ENCODE measurements at places on chromosomes 4 and X. TPM values are rescaled to one million over a fixed set of nuclear protein-coding genes. Genes with fewer than 3 reads are reported as not detected.

DNA sequence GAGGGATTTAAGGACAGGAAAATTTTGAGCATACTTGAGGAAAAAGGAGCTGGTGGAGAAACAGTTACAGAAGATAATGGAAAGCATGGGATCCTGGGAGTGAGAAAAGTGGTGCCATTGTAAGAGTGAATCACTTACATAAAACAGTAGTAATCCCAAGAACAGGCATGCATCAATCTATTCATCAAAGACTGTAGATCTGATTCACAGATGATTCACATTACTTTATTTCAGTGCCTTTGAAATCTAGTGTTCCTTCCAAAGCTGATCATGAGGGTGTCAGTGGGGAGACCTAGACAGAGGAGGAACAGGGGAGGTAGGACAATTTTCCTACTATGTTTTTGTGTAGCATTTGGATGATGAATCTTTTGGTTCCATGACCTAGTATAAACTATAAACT lies 102.7 kb downstream of the TAB3 start:
- no peaks in the 10 kb centered on the region for H3K27me3 ChIP-seq
- H3K27ac ChIP-seq = no peak overlapping the region
- H3K4me1 ChIP-seq = no peaks in the 10 kb centered on the region
- DNase-seq = no peak
- H3K4me3 ChIP-seq = no peak overlapping the region
- H3K36me3 ChIP-seq = no peaks in the 10 kb centered on the region

- peak overlapping the region; percentile 82 for H3K27ac ChIP-seq
- no peaks in the 10 kb centered on the region for H3K4me1 ChIP-seq
- H3K27me3 ChIP-seq = no peaks in the 10 kb centered on the region
- DNase-seq = no peak
Observed at GRCh38 chrX:94361241-94361640, 687.2 kb downstream of the FAM133A start.

DNA sequence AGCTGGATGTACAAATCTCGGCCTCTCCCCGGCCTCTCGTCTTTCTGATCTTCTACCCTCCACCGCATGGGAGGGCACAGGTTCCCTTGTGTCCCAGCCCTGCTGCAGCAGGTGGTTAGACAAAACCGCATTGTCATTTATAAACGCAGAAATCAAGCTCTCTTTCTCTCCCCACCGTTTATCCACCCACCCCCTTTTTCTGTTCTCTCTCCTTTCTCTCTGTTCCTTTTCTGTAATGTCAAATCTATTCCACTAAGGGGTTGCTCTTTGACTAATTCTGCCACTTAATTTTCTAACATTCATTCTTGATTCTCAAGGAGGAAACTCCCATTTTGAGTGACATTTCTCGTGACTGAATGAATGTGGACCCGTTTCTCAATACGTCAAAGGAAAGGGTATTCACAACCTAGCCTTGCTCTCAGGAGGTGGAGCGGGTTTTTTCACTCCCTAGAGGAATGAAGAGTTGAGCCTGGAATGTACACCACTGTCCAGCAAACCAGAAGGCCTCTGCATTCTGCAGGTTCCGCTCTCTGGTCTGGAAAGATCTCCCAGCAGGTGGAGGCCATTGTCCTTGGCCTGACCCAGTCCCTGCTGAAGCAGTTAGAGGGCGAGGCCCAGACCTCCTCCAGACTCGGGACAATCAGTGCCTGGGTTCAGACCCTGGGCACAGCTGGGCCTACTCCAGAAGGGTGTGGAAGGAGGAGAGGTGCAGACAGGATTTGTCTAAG lies 70.9 kb upstream of the ENPP6 start:
- no peaks in the 10 kb centered on the region for H3K27me3 ChIP-seq
- peak overlapping the region; percentile 76 for H3K4me3 ChIP-seq
- peak overlapping the region; percentile 93 for H3K27ac ChIP-seq
- no peak for DNase-seq
- H3K36me3 ChIP-seq = no peaks in the 10 kb centered on the region

DNA sequence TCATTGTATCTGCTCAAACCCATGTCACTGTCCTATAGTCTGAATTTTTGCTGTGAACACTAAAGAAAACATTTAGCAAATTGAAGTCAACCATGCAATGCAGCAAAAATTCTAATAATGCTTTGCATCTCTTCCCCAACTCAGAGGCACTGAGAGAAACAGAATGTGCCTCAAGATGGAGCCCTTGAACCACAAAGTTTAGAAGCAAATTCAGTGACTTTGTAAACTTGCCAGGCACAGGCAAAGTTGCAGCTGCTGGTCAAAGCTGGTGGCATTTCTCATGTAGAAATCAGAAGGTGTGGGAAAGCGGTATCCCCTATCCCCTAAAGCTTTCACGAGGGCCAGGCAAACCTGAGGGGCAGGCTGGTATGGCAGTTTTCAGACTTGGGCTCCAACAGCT lies 121.7 kb upstream of the DIPK2B start:
- H3K27me3 ChIP-seq = no peaks in the 10 kb centered on the region
- H3K4me3 ChIP-seq = no peak overlapping the region
- H3K36me3 ChIP-seq = no peaks in the 10 kb centered on the region

- peaks cover 7% of the 10 kb centered on the region for H3K4me1 ChIP-seq
- no peak overlapping the region for H3K4me3 ChIP-seq
- H3K27ac ChIP-seq = no peak overlapping the region
- no peak for DNase-seq
Observed at GRCh38 chr4:126916626-126917140, 716.1 kb upstream of the INTU start.

TBX22 gene
- not detected for total RNA-seq

DNA sequence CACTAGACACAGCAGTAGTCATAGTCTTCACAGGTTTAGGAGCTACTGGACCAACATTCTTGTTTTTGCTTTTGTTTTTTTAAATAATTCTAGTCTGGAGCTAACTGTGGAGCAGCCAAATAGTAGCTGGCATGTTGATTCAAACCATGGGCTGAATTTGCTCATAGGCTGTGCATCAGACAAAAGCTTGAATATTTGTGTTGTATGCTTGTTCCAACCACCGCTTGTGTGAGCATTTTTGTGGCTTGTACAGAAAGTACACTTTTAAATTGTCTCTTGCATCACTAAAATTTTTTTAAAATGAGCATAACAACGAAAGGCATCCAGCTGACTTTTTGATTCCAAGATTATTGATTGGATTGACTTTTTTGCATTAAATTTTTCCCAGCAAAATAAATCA lies 39.6 kb downstream of the CCNI start:
- no peak overlapping the region for H3K4me3 ChIP-seq
- H3K4me1 ChIP-seq = peaks cover 7% of the 10 kb centered on the region
- no peak overlapping the region for H3K27ac ChIP-seq
- DNase-seq = no peak

KIAA1210 gene
- not detected for total RNA-seq

TIGD2 gene
- 15.5 TPM for total RNA-seq

GRCh38 chrX:45145492-45146215 lies 55.0 kb downstream of the DIPK2B start:
- no peaks in the 10 kb centered on the region for H3K4me1 ChIP-seq
- H3K27me3 ChIP-seq = no peaks in the 10 kb centered on the region
- no peaks in the 10 kb centered on the region for H3K36me3 ChIP-seq
- no peak overlapping the region for H3K27ac ChIP-seq
- no peak overlapping the region for H3K4me3 ChIP-seq
- no peak for DNase-seq

DNA sequence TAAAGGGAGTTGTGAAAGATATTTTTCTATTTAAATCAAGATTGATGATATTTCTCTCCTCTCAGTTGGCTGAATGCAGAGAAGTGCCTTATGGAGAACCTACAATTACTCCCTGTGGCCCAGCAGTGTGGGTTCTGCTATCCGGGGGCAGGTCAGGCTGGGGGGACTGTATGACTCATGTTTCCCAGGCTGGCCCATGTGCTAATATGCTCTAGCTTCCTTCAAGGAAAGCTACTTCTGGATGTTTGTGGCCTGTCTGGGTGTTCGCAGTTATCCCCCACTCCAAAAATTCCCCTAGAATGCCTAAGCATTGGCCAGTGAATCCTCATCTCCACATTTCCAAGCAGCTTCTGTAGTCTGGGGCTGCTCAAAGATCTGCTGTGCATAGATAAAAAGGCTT lies 58.9 kb upstream of the SPP1 start:
- H3K36me3 ChIP-seq = no peaks in the 10 kb centered on the region
- no peak overlapping the region for H3K27ac ChIP-seq
- H3K4me3 ChIP-seq = no peak overlapping the region
- H3K27me3 ChIP-seq = peaks cover 8% of the 10 kb centered on the region

DNA sequence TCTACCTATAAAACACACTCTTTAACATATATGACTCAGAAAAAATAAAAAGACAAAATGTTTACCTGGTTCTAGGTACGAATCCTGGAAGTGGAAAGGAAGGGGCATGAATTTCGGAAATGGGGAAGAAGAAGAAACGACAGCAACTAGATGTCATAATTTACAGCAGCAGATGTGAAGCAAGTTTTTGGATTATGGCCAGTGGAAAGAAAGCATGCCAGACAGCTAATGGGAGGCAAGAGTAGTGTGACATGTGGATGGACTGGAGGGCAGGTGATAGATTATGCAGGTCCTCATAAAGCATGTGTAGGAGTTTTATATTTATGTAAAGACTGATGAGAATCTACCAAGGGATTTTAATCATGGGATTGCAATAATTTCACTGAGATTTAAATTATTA lies 279.0 kb upstream of the TACR3 start:
- no peak for DNase-seq
- no peak overlapping the region for H3K27ac ChIP-seq
- H3K27me3 ChIP-seq = no peaks in the 10 kb centered on the region
- H3K4me3 ChIP-seq = no peak overlapping the region

PCSK1N gene
- total RNA-seq = 109 TPM

DNA sequence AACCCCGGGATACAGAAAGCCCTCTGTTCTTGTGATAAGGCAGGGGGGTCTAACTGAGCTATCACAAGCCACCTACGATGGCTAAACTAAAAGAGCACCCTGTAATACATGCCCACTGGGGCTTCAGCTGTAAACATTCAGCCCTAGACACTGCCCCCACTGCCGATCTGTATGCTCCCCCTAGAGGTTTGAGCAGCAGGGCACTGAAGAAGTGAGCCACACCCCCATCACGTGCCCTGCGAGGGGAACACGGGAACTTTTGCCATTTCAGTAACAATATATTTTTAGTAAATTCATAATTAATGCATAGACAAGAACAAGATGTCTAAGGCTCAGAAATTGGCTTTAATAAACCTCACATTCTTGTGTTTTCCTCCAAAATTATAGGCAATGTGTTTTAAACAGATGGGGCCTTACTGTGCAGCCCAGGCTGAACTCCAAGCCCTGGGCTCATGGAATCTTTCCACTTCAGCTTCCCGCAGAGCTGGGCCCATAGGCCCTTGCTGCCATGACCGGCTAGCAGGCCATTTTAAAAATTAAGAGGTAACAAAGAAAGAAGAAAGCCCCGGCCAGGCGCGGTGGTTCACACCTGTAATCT lies 235.3 kb upstream of the SFRP2 start:
- H3K4me3 ChIP-seq = no peak overlapping the region
- no peaks in the 10 kb centered on the region for H3K4me1 ChIP-seq
- DNase-seq = no peak
- H3K27me3 ChIP-seq = peaks cover 13% of the 10 kb centered on the region
- H3K27ac ChIP-seq = no peak overlapping the region
- no peaks in the 10 kb centered on the region for H3K36me3 ChIP-seq

GRCh38 chrX:68912113-68912512 lies 83.3 kb downstream of the EFNB1 start:
- H3K36me3 ChIP-seq = no peaks in the 10 kb centered on the region
- peak overlapping the region; percentile 78 for H3K4me3 ChIP-seq
- H3K27me3 ChIP-seq = no peaks in the 10 kb centered on the region
- H3K27ac ChIP-seq = peak overlapping the region; percentile 86
- H3K4me1 ChIP-seq = peaks cover 20% of the 10 kb centered on the region

GRCh38 chr4:3344596-3344995 lies 51.8 kb downstream of the RGS12 start:
- DNase-seq = no peak
- H3K27me3 ChIP-seq = no peaks in the 10 kb centered on the region
- H3K4me1 ChIP-seq = peaks cover 40% of the 10 kb centered on the region

DNA sequence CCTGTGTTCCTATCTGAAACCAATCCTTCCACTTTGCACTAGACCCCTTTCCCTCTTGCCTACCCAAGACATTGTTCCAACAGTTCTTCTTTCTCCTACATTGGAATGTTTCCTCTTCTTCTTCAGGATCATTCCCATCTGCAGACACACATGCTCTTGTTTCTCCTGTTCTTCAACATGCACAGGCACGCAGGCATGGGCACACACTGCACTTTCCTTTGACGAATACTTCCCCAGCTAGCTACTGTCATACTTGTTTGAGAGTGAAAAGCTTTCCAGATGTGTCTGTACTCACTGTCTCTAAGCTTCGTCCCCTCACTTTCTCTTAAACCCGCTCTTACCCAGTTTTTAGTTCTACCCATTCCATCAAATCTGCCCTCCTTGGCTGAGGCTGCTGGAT lies 31.8 kb upstream of the ERVMER34-1 start:
- H3K27ac ChIP-seq = no peak overlapping the region
- no peak for DNase-seq
- H3K36me3 ChIP-seq = no peaks in the 10 kb centered on the region
- no peaks in the 10 kb centered on the region for H3K4me1 ChIP-seq
- no peak overlapping the region for H3K4me3 ChIP-seq

KDR gene
- 5.9 TPM for total RNA-seq

DNA sequence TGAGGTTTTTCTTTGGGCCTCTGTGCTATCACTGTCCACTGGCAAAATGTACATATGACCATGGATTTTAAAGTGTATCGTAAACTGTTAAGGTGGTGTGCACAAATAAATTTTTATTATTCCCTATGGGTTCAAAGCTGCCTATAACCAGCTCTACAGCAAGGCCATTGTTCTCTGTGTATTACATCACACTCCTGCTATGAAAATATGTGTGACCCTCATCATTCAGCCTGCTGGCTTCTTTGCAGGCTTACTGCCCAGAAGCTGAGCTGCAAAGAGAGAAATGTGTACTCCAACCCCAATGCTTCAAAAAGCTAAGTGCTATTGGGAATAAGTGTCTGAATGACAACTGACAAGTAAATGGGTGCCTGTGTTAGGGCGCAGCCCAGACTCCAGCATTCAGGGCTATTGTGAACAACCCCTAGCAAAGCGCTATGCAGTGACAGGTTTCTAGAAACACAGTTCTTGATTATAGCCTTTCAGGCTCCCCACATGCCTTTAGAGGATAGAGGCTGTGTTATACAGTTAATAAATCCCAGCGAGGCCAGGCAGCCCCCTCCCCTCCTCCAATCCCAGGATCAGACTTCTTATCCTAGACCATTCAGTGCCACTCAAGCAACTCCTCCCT lies 220.4 kb upstream of the RADX start:
- DNase-seq = no peak
- H3K27ac ChIP-seq = no peak overlapping the region
- H3K36me3 ChIP-seq = no peaks in the 10 kb centered on the region

DNA sequence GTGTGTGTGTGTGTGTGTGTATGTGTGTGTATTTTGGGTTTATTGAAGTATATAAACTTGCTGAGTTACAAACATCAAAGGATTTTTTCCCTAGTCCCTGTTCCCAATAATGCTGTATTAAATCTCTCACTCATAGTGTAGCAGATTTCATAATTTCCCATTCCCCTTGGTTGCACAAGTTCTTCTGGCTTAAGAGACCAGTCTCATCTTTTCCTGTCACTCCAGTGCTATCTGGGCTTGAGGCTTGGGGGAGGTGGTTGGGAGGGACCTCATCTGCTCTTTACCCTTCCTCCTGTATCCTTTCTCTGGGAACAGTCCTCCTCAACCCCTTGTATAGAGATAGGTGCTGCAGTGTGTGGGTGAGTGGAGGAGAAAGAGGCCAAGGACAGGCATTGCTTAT lies 285.4 kb upstream of the BOD1L1 start:
- DNase-seq = no peak
- peaks cover 10% of the 10 kb centered on the region for H3K27me3 ChIP-seq
- no peak overlapping the region for H3K4me3 ChIP-seq
- H3K36me3 ChIP-seq = no peaks in the 10 kb centered on the region

All from type B pancreatic cell (in vitro differentiated cells).